ENCODE measurements at places on chromosomes 4 and X. TPM values are rescaled to one million over a fixed set of nuclear protein-coding genes. Genes with fewer than 3 reads are reported as not detected.

The KCND1 gene
- polyA plus RNA-seq = 0.30 TPM

The HSD17B11 gene
- 99.1 TPM for polyA plus RNA-seq

DNA sequence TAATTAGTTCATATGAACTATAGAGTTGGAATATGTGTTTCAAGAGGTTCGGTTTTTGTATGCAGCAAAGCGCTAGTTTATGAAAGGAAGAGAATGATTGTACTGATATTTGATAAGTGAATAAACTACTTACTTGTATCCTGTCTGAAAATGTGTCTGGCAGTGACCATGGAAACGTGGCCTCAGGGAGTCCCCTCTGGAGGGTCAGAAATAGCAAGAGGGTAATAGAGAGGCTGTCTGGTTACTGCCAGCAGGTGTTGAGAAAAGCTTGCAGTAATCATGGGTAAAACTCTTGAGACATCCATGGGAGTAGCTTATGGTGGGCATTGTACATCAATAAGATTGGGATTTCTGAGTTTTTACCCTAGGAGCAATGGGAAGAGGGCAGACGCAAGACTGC, 77.1 kb downstream of the DCLK2 start:
- no peak overlapping the region for H3K4me3 ChIP-seq
- no peaks in the 10 kb centered on the region for H3K27me3 ChIP-seq
- no peaks in the 10 kb centered on the region for H3K36me3 ChIP-seq
- DNase-seq = no peak

DNA sequence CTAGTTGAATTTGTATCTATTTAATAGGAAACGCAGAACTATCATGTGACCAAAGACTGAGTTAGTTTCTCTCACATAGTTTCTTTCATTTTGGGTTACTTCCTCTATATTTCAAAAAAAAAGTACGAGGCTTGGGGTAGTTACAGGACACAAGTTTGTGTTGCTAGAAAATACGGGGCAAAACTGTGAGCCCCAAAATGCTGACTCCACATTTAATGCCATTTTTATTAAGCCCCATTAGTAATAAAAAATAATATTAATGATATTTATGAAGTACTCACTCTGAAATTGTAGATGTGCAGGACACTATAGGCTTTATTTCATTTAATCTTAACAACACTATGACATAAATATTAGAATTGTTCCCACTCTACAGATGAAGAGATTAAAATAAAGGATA, 268.6 kb downstream of the DTHD1 start:
- H3K36me3 ChIP-seq = no peaks in the 10 kb centered on the region
- no peak overlapping the region for H3K4me3 ChIP-seq
- no peaks in the 10 kb centered on the region for H3K27me3 ChIP-seq
- no peak for DNase-seq

DNA sequence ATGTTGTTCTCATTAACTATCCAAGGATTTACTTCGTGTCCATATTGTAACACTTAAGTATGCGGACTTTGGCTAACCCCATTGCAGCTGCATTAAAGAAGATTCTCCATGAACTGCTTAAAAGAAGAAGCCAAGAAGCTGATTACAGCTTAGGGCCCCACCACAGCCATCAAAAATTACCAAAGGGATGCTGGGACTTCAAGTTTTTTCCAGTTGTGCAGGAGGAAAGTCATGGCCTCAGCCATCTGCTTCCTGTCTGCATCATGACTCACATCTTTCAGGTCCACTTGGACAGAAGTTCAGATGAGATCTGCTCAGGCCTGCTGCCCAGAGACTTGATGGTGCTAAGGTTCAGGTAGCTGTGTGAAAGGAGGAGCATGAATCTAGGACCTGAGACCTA, 38.8 kb upstream of the CAPN6 start:
- H3K27ac ChIP-seq = no peak overlapping the region
- H3K4me1 ChIP-seq = no peaks in the 10 kb centered on the region
- no peaks in the 10 kb centered on the region for H3K36me3 ChIP-seq
- no peak for DNase-seq

GRCh38 chr4:38152721-38153386, 192.7 kb downstream of the PTTG2 start:
- no peak overlapping the region for H3K27ac ChIP-seq
- H3K36me3 ChIP-seq = no peaks in the 10 kb centered on the region
- peaks cover 12% of the 10 kb centered on the region for H3K4me1 ChIP-seq
- H3K4me3 ChIP-seq = no peak overlapping the region
- H3K27me3 ChIP-seq = no peaks in the 10 kb centered on the region

- no peak for DNase-seq
- no peaks in the 10 kb centered on the region for H3K4me1 ChIP-seq
- H3K27ac ChIP-seq = no peak within 1 kb of the TSS
- H3K4me3 ChIP-seq = peak within 1 kb of the TSS; percentile 19
- H3K36me3 ChIP-seq = no peaks in the 10 kb centered on the region
- no peaks in the 10 kb centered on the region for H3K27me3 ChIP-seq
These were observed at the start of gene SLC10A4 for GRCh38 chr4:48483006-48483776. Gene SLC10A4 (plus strand): TSS chr4:48483343. CDS start chr4:48483562, 219 bp downstream.

The PLXNB3 gene
- 6.9 TPM for polyA plus RNA-seq

The P2RY4 gene
- 0.49 TPM for polyA plus RNA-seq

The CT45A1 gene
- polyA plus RNA-seq = not detected

DNA sequence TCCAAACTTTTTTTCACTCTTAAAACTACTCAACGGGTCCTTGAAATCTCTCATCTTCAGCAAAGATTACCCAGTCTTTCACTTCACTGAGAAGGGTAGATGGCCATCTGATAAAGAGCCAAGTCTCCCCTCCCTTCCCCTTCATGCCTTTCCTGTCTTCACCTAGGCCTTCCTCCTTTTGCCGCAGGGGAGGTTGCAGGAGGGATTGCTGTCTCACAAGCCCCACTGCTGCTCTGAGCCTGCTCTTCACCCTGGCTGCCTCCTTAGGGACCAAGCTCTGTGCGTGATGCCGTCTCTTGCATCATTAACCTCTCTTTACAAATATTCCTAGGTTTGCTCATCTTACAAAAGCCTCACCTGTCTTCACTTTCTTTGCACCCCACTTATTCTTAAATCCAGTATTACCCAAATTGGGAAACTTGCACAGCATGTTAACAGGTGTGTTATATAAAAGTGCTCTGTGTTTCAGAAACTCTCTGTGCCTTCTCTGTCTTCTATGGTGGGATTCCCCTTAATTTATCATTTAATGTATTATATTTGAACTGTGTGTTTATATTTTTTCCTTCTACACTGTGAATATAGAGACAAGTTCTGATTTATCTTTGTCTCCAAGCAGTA, 3.8 kb downstream of the ZFX start:
- H3K27me3 ChIP-seq = no peaks in the 10 kb centered on the region
- H3K4me3 ChIP-seq = no peak overlapping the region
- no peaks in the 10 kb centered on the region for H3K36me3 ChIP-seq
- DNase-seq = no peak
- H3K4me1 ChIP-seq = peaks cover 31% of the 10 kb centered on the region

DNA sequence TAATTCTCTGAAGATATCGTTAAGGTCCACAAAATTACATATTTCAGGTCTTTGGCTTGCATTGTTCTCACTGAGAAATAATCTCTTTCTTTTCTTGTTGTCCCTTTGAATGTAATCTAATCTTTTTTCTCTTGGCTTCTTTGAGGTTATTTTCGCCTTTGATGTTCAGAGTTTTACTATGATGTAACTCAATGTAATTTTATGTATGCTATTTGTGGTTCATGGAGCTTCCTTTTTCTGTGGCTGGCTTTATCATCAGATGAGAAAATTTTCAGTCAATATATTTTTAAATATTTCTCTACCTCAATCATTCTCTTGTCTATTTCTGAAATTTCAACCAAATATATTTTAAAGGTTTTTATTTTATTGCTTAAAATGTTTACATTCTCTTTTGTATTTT, 672.2 kb downstream of the TRAM1L1 start:
- H3K4me3 ChIP-seq = no peak overlapping the region
- no peak for DNase-seq
- no peak overlapping the region for H3K27ac ChIP-seq
- no peaks in the 10 kb centered on the region for H3K36me3 ChIP-seq

DNA sequence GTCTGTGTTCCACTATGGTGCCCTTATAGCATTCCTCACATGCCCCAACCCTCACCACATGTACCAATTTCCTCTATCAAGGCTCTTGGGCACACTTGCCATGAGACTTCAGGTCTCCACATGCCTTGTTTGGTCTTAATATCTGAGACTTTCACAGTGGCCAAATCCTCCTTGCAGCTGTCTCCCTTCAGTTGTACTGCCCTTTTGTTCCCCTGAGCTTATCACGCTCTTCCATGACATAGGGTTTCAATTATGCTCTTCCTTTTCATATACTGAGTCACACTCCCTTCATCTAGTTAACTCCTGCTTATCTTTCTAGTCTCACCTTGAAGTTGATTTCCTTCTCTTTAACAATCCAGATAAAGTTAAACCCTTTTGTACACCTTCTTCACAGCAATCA, 212.9 kb downstream of the PDHA2 start:
- no peaks in the 10 kb centered on the region for H3K36me3 ChIP-seq
- H3K4me3 ChIP-seq = no peak overlapping the region
- DNase-seq = no peak
- no peaks in the 10 kb centered on the region for H3K4me1 ChIP-seq
- H3K27ac ChIP-seq = no peak overlapping the region

GRCh38 chr4:159639671-159640323, 536.9 kb downstream of the RAPGEF2 start:
- H3K4me3 ChIP-seq = no peak overlapping the region
- no peak for DNase-seq
- peaks cover 15% of the 10 kb centered on the region for H3K4me1 ChIP-seq
- H3K36me3 ChIP-seq = no peaks in the 10 kb centered on the region

The UGT2A1 gene
- polyA plus RNA-seq = not detected

DNA sequence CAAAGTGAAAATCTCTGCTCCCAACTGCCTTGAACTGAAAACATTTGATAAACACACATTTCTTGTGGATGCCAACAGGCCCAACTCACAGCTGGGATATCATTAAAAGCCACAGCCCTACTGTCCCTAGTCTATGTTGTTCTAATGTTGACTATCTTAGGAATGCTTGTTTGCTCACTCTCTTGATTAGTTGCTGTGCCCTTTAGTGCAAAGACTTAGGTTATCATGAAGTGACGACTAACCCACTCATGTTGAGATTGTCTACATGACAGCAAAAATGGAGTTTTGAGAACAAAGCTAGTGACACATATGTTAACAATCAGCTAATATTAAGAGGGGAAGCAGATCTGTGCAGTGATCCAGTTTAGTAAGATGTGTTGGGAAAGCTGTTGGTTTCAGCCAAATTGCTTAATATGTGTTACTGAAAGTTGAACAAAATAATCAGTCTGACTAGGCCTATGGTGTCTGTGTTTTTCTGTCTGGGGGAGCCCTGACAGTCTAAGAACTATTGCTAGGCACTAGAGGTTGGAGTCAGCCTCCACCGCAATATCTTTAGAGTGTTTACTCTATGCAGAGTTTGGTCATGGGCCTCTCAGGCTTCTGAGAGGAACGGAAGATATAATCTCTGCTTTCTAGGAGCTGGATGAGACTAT, 125.5 kb downstream of the ATG4A start:
- H3K4me3 ChIP-seq = no peak overlapping the region
- no peaks in the 10 kb centered on the region for H3K36me3 ChIP-seq
- H3K27ac ChIP-seq = no peak overlapping the region
- peaks cover 22% of the 10 kb centered on the region for H3K4me1 ChIP-seq

- no peaks in the 10 kb centered on the region for H3K4me1 ChIP-seq
- H3K27me3 ChIP-seq = no peaks in the 10 kb centered on the region
- H3K4me3 ChIP-seq = no peak overlapping the region
- H3K36me3 ChIP-seq = no peaks in the 10 kb centered on the region
- no peak for DNase-seq
These were observed 58.3 kb upstream of the DHRSX start for GRCh38 chrX:2559124-2559523.

- H3K27me3 ChIP-seq = no peaks in the 10 kb centered on the region
- DNase-seq = no peak
- no peak overlapping the region for H3K4me3 ChIP-seq
- no peaks in the 10 kb centered on the region for H3K4me1 ChIP-seq
These were observed 62.4 kb downstream of the NPFFR2 start for GRCh38 chr4:72094059-72094797.

DNA sequence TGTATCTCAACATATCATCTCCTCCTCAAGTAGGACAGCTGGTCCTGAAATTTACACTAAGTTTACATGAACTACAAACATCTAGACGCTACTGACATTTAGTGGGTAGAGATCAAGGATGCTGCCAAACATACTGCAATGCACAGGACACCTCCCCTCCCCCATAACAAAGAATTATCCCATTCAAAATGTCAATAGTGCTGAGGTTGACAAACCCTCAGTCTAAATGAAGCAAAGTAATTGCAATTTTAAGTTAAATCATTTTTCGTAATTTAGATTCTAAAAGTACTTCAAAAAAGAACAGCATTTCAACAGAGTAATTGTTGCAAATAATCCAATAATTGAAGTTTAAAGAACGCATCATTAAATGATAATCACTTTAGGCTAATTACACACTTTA, 1.2 kb downstream of the PRMT9 start:
- H3K4me1 ChIP-seq = peaks cover 11% of the 10 kb centered on the region
- H3K4me3 ChIP-seq = peak overlapping the region; percentile 66
- H3K36me3 ChIP-seq = peaks cover 11% of the 10 kb centered on the region

DNA sequence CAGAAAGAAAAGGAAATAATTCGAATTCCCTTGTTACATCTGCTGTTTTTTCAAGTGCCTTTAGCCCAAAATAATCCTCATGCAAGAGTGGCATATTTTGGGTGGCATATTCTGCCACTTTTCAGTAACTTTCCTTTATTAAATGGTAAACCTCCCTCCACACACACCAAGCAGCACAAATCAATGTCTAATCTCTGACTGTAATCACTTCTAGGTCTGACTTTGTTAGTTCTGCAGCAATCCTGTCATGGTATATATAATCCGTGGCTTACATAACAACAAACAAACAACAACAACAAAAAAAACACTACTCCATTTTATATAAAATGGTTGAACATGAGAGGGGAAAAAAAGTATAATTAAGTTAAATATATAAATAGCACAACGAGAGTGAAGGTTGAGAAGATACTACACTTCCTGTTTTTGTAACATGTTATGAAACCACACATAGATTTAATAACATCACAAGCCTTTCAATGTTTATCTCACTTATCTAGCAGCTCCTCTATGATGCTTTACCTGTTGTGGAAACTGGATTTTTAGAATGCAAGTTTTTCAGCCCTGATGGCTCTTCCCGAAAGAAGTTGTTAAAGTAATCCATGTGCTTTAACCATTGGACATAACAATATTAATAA, 715.4 kb downstream of the GRXCR1 start:
- no peaks in the 10 kb centered on the region for H3K4me1 ChIP-seq
- DNase-seq = no peak
- no peak overlapping the region for H3K27ac ChIP-seq
- no peaks in the 10 kb centered on the region for H3K27me3 ChIP-seq
- H3K4me3 ChIP-seq = no peak overlapping the region

The AMER1 gene
- 3.1 TPM for polyA plus RNA-seq

All from HepG2 (cell line).